GM23248 (cell line): ENCODE measurements at places on chromosomes 6 and 20. TPM values are rescaled to one million over a fixed set of nuclear protein-coding genes. Genes with fewer than 3 reads are reported as not detected.

The GPR63 gene
- polyA plus RNA-seq = 0.10 and 0.11 TPM in 2 replicates

The RALY gene
- 107 and 113 TPM in 2 replicates for polyA plus RNA-seq

The ACOT13 gene
- 26.2 and 27.7 TPM in 2 replicates for polyA plus RNA-seq

The MLN gene
- not detected in 2 replicates for polyA plus RNA-seq

The PDYN gene
- polyA plus RNA-seq = not detected in 2 replicates

The ZNF451 gene
- polyA plus RNA-seq = 19.9 and 20.1 TPM in 2 replicates

The FRK gene
- 0.06 and 0.09 TPM in 2 replicates for polyA plus RNA-seq

The CALHM4 gene
- not detected in 2 replicates for polyA plus RNA-seq

The TP53TG5 gene
- 0.42 and 0.55 TPM in 2 replicates for polyA plus RNA-seq

The PNLDC1 gene
- polyA plus RNA-seq = not detected in 2 replicates

The ADTRP gene
- polyA plus RNA-seq = 2.6 and 3.4 TPM in 2 replicates

The OTOR gene
- polyA plus RNA-seq = not detected in 2 replicates
